ENCODE measurements at places on chromosomes 4 and X.

GRCh38 chr4:3346146-3346545, 53.3 kb downstream of the RGS12 start:
- no peak for DNase-seq

GRCh38 chr4:127732623-127733328, 2.6 kb downstream of the SLC25A31 start:
- DNase-seq = no peak

- no peak for DNase-seq
These were observed 89.9 kb downstream of the SPCS3 start for GRCh38 chr4:176409627-176410026.

DNA sequence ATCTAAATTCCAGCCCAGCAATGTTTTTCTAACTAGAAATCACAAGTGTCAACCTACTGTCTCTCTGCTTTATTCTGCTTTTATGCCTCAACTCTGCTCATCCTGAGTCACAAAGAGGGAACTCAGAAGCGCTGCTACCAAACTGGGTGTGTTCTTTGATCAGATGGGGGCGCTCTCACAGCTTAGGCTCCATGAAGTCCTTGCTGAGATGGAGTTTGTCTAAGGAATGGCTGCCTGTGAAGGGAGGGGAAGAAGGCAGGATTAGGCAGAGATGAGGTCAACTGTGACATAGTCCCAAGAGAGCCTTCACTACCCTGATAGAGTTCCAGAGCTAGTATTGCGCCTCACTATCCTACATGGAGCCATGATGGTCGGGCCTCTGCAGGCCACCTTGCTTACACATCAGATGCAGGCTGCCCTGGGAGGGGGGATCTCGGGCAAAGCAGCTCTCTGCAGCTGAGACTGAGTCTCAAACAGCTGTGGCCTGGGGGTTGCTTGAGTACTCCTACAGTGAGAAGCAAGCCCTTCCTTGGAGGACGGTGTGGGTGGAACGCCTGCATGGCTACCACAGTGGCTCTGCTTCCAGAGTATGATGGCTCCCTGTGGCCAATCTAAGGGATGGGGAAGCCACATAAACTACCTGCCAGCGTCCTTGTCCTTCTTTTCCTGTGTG, 219.9 kb downstream of the CCNG2 start:
- no peak for DNase-seq

GRCh38 chrX:126719208-126719607, 100.3 kb upstream of the PRR32 start:
- no peak for DNase-seq

DNA sequence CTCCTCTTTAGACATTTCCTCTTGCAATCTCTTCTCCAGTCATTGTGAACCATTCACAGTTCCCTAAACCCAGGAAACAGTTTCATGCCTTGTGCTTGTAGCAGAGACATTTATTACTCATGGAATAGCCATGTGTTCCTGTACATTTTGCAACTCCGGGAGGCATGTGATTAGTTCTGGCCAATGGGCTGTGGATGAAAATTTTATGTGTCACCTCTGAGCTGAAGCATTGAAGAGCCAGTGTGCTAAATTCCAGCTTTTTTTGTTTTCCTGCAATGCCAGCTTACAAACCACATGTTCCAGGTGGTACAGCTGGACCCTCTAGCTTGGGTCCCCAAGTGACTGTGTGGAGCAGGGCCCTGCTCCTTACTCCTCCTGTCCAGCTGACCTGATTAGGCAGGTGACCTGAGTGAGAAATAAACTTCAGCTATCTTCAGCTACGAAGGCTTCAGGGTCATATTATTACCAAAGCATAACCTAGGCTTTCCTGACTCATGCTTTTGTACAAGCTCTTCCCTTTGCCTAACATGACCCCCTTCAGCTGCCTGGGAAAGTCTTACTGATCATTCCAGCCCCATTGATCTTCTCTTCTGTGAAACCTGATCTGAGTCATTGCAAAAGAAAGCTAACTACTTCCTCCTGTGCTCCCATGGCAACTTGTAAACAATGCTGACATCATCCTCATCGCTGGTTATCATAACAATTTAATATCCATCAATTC, 200.4 kb downstream of the PTTG2 start:
- no peak for DNase-seq

DNA sequence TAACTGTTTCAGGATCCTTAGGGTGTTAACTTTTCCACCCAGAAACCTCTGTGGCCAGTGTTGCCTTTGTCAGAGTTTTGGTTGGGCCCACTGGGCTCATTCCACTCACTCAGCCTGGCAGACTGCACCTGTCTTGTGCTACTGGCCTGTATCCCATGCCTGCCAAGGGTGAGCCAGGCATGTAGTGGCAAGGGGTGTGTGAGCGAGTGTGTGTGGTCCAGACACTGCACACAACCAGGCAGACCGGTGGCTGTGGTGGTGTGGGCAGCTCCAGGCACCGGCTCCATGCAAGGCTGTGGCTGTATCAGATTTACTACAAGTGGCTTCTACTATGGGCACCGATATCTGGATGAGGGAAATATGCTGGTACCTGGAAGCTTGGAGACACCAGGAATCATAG, 394.6 kb upstream of the DMD start:
- no peak for DNase-seq

DNA sequence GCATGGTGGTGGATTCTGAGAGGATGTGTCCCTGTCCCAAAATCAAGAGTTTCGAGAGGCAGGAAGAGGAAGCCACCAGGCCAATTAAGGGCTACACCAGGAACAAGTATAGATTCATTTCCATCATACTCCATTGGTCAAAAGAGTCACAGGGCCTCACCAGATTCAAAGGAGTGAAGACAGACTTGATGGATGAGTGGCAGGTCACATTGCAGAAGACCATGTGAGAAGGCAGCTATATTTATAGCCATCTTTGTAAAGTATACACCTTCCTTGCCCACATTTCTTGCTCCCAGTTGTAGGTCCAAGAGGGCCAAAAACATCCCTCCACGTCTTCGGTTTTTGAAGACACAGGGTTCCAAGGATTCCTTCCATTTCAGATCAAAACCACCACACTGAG, 406.0 kb downstream of the BCOR start:
- no peak for DNase-seq

- DNase-seq = no peak
These were observed 57.0 kb upstream of the SLC25A4 start for GRCh38 chr4:185086053-185086452.

DNA sequence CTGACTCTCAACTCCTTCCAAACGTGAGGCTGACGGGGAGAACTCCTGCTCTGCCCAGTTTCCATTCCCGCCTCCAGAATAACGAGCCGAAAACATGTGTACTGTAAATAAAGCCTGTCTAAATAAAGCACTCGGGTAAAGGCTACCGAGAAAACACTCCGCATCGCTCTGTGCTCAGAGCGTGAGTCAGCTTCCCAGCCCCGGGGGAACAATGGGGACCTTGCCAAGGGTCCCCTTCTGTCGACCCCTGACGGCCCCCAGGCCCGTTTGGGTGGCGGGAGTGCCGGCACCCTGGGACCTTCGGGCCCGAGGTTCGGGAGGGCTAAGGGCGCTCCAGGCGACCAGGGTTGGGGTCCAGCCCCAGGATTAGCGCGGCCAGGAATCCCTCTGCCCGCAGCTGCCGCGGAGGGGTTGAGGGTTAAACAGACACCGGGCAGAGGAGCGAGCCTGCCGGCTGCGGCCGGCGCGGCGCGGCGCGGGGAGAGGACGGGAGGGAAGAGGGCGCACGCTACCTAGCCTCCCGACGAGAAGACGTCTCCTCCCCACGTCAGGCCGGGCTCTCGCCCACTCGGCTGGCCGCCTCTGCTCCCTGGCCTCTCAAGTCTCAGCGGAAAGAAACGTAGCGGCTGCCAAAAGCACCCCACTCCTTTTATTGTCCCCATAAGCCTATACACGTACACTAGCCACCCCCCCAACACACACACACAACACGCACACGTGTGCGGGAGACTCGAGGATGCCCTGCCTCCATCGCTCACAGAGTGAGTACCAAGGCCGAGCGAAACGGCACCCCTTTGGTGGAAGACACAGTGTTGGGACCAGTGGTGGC, 85.5 kb downstream of the BCOR start:
- no peak for DNase-seq

- no peak for DNase-seq
These were observed 18.0 kb downstream of the CDKL2 start for GRCh38 chr4:75612306-75612705.

- DNase-seq = no peak
These were observed 1386.6 kb downstream of the PCDH7 start for GRCh38 chr4:32106767-32107166.

- DNase-seq = no peak
These were observed 74.4 kb downstream of the PAPSS1 start for GRCh38 chr4:107645604-107646003.

DNA sequence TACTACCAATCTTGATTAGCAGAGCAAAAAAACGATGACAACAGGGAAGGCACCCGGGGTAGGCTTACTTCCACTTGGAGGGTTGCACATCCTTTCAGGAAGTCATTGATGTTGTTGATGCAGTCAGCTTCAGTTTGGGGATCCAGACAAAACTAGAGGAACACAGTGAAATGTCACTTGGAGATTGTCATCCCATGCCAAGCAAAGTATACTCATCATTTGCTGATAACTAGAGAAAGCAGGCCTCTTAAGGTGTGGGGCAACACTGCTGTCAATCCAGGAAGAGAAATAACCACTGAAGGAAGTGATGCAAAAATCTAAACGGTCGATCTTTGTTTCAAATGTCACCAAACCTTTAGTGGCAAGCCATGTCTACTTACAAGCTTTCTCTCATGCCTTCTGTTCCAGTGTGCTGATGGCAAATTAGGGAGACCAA, 1.4 kb downstream of the ARHGEF6 start:
- no peak for DNase-seq

DNA sequence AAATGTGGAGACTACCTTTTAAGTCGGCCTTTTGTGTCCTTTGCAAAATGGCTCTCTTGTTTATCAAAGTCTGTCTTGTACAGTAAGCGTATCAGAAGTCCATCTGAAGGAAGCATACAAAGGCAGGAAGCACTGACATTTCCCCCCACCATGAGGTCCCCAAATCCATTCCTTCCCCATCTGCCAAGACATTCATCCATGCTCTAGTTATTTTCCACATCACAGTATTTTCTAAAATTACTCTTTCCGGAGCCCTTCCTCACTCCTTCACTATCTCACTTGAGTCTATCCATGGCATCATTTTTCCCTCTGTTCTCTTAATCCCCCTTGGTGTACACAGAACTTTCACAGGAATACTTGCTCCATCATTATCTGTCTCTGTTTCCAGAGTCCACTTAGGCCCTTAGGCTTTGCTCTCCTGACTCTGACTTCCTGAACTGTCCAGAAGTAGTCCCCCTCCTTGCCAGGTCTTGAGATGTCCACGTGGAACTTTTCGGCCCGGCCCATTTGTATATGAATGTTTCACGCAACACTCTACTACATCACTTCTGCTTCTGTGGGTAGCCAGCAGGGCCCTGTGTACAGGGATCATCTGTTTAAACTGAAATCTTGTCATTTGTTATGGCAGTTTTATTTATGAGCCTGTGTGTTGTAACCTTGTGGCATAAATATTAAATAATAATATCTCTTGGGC, 2.1 kb downstream of the SEL1L3 start:
- no peak for DNase-seq

DNA sequence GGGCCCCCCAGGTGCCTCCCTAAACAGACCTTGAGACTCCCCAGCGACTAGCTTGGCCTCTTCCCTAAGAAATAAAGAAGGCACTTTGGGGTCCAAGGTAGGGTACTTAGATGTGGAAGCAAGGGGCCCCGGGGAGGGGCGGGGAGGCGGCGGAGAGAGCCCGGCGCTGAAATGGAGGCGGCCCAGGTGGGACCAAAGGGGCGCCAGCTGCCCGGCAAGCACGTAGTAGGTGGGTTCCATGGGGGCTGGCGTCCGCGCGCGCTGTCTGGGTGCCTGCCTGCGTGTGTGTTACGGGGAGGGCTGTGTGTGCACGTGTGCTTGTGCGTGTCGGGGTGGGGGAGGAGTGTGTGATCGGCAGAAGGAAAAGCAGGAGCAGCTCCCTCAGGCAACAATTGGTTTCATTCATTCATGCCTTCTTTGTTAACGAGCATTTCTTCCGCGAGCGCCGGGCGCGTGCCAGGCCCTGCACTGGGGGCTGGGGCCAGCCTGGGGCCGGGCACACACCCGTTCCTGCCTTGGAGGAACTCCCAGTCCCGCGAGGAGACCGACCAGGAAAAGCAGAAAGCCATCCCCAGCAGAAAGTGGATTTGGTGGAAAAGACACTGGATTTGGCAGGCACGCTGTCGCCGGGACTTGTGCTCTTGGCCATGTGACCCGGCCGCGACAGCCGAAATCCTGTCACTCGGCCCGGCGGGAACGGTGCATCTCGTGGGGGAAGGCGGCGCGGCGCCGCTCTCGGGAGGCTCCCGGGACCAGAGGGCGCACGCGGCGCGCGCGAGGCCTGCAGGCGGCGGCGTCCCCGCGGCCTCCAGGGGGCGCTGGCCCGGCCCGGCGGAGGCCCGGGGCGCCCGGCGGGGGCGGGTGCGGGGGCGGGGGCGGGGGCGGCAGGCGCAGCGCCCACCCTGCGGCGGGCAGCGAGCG, 3.3 kb upstream of the DUSP9 start:
- no peak for DNase-seq

- no peak for DNase-seq
These were observed 81.8 kb downstream of the MID1IP1 start for GRCh38 chrX:38882894-38883626.

- DNase-seq = no peak
These were observed 5.1 kb downstream of the ELF4 start for GRCh38 chrX:130105244-130105643.

GRCh38 chrX:154084449-154085300, 12.8 kb downstream of the MECP2 start:
- no peak for DNase-seq

GRCh38 chr4:48904101-48904500, 2.5 kb downstream of the OCIAD2 start:
- no peak for DNase-seq

GRCh38 chr4:143437937-143438336, 75.6 kb upstream of the SMARCA5 start:
- DNase-seq = no peak

GRCh38 chr4:73248416-73248815, 10.2 kb downstream of the ANKRD17 start:
- no peak for DNase-seq

Data from caudate nucleus (tissue), 63 donors.